GM12878 (cell line): ENCODE measurements at places on chromosomes 7 and 10.

GRCh38 chr7:18313965-18314364, 181.6 kb upstream of the HDAC9 start:
- no peak for DNase-seq

DNA sequence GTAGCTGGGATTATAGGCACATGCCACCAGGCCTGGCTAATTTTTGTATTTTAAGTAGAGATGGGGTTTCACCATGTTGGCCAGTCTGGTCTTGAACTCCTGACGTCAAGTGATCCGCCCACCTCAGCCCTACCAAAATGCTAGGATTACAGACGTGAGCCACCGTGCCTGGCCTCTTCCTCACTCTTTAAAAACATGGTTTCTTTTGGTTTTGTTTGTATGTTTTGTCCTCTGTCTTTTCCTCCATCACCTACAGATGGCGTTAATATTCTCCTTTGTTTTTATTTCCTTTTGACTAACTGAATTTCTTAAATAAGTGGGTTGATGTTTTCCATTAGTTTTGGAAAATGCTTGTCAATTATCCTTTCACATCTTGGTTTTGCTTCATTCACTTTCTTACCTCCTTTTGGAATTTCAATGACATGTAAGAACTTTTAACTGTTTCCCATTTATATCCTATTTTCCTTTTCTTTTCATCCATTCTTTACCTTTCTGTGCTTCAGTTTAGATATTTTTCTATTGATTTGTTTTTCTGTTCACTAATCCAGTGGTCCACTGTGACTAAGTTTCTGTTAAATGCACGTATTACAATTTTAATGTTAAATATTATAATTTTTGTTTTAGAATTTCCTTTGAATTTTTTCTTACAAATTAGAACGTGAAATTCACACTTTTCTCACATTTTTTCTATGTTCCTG, 104.1 kb downstream of the ZNF467 start:
- DNase-seq, result no peak

- no peak for DNase-seq
These were observed 69.3 kb downstream of the AP3M1 start for GRCh38 chr10:74081192-74081803.

DNA sequence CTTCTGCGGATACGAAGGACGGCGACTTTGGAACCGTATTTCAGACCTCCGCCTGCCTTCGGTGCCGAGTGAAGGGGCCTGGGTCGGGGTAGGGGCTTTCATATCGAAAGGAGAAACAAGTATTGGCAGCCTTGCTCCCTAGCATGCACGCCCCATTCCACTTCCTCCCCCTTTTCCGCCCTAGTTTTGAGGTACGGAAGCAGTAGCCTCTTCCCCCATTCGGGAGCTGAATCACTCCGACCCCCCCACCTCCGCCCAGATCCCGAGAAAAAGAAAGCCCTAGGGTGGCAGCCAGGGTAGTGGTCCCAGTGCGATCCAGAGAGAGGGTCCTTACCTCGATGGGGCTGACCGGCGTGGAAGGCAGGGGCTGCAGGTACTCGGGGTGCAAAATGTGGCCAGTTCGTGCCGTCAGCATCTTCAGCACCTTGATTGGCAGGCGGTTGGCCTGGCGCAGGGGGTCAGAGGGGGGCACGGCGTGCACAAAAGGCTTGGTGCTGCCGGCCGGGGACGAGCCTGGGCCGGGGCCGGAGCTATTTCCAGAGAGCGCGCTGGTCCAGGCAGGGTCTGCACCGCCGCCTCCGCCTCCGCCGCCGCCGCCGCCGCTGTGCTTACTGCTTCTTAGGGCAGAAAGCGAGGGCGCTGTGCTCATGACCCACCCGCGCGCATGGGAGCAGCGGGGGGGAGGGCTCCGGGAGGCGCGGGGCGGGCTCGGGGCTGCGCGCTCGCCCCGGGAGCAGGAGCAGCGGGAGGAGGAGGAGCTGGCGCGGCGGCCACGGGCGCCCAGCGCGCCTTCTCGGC, 594 bp downstream of the ZNF503 start:
- DNase-seq, result no peak

DNA sequence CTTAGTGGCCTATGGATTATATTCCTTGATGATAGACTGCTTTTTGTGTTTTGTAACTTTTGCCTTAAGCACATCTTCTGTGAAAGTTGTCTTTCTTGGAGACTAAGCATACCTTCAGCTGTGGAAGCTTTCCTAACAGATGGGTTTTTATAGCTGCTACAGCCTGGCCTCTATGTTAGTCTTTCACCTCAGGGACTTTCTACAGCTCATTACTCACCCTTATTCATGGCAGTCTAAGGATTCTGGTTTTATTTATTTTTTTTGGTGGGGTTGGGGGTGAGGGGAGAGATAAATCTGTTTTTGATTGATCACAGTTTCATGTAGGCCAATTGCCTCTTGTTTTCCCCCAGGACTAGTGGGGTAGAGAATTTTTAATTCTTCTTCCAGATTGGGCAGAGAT, 219.9 kb downstream of the DKK1 start:
- no peak for DNase-seq

GRCh38 chr7:116395141-116395791, 104.3 kb upstream of the CAV2 start:
- no peak for DNase-seq

- DNase-seq, result no peak
These were observed 352.7 kb downstream of the CXCL12 start for GRCh38 chr10:44032216-44032615.

GRCh38 chr7:1815051-1815481, 145.0 kb downstream of the ELFN1 start:
- DNase-seq, result no peak

GRCh38 chr10:116771101-116771958, 29.0 kb upstream of the HSPA12A start:
- no peak for DNase-seq

- DNase-seq, result no peak
These were observed 104.9 kb upstream of the ZNF92 start for GRCh38 chr7:65268782-65269149.

- no peak for DNase-seq
These were observed 54.3 kb upstream of the KCND2 start for GRCh38 chr7:120218712-120219111.

DNA sequence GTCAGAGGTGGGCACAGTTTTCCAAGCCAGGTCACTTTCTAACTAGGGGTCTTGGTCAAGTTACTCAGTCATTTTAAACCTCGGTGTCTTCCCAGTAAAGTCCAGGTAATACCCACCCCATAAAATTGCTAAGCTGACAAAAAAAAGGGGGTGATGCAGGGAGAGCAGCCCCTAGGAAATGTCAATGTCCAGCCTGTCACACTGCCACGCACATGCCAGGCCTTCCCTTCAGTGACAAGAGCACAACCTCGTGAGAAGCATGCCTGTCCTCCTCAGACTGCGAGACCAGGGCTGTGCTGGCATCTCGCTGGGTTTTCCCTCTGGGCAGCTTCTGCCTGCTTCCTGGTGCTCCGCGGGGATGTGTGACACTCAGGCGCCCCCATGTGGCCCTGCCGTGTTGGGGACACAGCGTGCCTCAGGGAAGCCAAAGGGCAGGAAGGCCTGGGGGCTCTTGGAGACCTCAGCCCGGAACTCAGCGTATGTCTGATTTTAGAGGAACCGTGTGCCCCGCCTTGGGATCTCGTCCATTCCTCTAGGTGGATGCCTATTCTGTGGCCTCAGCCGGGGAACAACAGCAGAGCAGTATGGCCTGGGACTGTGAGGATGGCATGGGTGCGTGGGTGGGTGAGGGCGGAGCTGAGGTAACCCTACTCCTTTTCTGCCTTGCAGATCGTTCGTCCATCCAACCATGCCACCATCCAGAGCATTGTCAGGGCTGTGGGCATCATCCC, 10.2 kb upstream of the GDF2 start:
- peak; percentile 7 for DNase-seq

- no peak for DNase-seq
These were observed 37.3 kb downstream of the SND1 start for GRCh38 chr7:127689194-127689772.

DNA sequence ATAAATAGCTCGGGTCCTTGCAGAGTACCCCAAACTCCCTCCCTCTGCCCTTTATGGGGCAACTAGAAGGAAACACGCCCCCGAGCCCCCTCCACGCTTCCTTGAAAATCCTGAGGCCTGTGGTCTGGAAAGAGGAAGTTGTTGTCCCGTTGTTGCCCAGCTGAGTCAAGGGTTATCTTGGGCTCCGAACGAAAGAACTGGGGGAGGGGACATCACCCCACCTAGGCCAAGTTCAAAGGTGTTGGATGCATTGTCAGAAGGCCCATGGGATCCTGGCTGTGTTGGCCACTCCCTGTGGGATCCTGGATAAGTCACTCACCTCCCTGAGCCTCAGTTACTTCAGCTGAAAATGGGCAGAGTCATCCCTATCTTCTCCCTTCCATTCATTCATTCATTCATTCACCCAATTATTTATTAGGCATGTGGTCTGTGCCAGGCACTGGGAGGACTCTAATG, at the start of gene CCL24:
Gene CCL24, minus strand, starts transcription at position 26 of the 456 bp plus-strand sequence. CDS start 91 bp downstream, outside the sequence.
- no peak for DNase-seq

- DNase-seq, result no peak
These were observed 29.9 kb downstream of the EN2 start for GRCh38 chr7:155487509-155488482.

DNA sequence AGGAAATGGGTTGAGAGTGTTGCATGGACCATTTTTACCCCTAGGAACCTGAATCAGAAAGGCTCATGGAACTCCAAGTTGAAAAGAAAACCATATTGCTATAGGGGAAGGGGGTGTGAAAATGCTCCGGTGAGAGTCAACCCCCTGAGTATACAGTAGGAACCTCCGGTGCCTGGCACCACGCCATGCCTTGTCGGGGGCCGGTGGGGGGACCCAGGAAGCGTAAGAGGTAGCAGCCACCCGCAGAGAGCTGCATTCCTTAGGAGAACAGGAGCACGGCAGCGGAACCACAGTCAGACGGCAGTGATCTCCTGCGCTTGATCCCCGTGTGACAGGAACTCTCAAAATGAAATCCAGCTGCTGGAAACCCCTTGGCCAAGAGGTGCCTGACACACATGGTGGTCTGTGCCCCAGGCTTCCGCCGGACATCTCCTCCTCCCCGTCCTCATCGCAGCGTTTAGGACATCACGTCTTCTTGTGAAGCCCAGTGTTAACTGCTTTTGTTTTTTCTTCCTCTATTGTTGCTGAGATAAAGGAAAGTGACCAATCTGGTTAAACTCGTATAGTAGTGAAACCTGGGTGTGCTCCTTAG, 186.8 kb downstream of the CELF2 start:
- DNase-seq, result no peak

DNA sequence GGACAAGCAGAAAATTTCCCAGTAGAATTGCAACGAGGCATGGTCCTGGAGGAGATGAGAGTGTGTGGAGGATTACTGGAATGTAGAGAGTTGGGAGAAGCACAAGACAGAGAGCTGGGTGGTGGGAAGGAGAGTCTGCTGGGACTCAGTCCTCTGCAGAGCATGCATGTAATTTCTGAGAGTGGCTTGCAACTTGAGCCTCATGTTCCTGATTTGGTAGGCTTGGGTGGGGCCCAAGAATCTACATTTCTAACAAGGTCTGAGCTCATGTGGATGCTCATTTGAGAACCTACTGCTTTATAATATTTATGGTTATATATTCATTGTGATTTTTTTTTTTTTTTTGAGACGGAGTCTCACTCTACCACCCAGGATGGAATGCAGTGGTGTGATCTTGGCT, 317.9 kb upstream of the COBL start:
- no peak for DNase-seq

DNA sequence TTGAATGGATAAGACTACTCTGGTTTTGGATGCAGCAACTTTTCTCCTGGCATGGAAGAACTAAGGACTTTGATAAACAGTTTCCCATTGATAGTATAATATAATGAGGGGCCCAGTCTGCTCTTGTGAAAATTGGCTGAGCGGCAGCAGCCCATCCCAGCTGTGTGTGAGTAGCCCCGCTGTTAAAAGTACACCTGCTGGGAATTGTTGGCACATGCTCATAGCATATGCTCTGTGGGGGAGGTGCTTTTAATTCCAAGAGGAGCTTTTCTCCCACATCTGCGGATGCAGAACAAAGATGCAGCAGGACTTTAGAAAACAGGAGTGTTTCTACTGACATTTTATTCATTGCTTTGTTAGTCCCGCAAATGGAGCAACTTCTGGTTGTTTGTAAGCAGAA, 19.0 kb downstream of the SRI start:
- no peak for DNase-seq

DNA sequence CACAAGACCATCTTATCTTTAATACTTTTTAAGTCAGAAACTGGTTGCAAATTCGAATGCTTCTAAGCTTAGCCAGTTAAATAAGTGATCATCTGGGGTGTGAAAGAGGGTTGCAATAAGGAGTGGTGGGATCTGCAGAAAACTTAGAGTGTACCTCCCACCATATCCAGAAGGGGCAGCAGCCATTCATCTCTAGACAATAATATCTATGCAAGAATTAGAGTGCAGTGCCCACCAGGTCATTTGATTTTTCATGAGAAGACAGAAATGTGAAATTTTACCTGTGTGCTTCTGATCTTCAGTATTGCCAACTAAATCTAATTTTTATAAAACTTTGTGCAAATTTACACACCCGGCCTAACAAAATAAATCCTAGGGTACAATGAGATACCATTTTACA, 127.2 kb upstream of the SP4 start:
- no peak for DNase-seq

- no peak for DNase-seq
These were observed 23.9 kb upstream of the PNLIPRP3 start for GRCh38 chr10:116403740-116404250.

DNA sequence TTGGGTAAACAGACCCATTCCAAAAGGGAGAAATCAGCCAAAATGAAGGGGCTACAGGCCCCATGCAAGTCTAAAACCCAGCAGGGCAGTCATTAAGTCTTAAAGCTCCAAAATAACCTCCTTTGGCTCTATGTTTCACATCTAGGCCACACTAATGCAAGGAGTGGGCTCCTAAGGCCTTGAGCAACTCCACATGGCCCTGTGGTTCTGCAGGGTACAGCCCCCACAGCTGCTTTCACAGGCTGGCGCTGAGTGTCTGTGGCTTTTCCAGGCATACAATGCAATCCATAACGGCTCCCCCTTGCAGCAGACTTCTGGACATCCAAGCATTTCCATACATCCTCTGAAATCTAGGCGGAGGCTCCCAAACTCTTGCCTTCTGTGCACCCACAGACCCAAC, 9.0 kb downstream of the TMEM243 start:
- no peak for DNase-seq

DNA sequence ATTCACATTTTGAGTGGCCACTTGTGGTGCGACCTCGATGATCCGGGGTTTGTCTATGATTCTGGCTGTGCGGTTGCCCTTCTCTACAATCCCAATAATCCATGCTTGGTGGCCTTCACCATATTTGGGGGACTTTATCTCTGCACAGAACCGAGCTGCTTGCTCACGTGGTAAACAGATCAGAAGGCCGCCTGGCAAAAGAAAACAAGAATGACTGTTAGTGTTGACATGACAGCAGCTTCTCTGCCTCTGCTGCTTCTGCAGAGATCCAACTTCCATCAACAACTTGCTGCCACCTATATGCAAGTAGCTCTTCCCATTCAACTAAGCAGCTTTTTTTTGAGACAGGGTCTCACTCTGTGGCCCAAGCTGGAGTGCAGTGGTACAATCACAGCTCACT, 19.3 kb upstream of the PHYH start:
- no peak for DNase-seq

DNA sequence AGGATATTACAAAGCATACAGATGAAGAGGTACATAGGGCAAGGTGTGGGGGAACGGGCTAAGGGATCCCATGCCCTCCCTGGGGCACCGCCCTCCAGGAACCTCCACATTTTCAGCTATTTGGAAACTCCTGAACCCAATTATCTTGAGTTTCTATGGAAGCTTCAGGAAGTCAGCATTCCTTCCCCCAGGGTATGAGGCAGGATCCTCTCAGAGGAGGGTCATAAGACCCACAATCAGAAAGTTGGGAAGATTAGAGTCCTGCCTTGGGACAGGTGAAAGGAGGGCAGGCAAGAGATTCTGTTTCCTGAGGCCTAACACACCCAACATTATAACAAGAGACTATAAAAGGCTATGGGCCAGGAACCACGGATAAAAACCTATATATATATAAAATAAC, 98.0 kb downstream of the RALA start:
- DNase-seq, result no peak
